ENCODE measurements at places on chromosomes 7 and 10. TPM values are rescaled to one million over a fixed set of nuclear protein-coding genes. Genes with fewer than 3 reads are reported as not detected.

WDFY4 gene
- not detected for total RNA-seq

GRCh38 chr10:35700487-35700882, 58.4 kb upstream of the FZD8 start:
- peak; percentile 73 for DNase-seq

DNA sequence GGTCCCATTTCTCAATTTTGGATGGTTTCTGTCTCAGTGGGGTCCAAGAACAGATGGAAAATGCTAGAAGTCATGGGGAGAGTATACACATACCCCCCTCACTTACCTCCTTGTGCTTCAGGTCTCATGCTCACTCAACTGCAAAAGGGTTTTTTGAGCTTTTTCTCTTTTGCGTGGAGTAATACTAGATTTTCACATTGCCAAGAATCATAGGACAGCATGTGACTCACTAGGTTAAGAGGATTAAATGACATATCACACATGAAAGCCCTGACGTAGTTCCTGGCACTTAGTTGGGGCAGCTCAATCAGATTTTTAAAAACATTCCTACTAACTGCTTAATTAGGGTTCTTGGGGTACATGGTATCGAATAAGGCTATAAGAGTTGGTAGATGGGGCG, 4.5 kb downstream of the PI4K2A start:
- DNase-seq: no peak

DNA sequence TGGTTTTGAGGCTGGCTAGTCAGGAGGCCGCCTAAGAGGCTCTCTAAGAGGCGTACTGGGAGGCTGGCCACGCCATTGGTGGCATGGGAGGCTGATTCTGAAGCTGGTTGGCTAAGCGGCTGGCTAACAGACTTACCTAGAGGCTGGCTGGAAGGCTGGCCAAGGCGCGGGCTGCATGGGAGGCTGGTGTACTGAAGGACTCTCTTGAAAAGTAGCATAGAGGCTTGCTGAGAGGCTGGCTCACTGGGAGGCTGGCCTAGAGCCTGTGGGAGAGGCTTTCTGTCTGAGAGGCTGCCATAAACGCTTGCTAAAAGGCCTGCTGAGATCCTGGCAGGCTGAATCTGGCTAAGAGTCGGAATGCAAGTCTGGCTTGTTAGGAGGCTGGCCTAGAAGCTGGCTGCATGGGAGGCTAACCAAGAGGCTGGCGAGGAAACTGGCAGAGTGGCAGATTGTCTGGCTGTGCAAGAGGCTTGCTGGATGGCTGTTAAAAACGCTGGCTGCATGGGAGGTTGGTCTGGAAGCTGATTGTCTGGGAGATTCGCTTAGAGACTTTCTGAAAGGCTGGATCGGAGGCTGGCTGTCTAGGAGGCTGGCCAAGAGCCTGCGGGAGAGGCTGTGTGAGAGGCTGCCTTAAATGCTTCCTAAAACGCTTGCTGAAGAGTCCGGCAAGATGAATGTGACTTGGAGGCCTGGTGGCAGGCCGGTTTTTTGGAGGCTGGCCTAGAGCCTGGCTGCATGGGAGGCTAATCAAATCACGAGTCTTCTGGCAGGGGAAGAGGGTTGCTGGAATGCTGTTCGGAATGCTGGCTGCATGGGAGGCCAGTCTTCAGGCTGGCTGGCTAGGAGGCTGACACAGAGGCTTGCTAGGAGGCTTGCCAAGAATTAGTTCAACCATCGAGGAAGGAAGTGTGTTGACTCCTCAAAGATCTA, 134.2 kb downstream of the OR13A1 start:
- no peak for DNase-seq

GRCh38 chr10:115214829-115215228, 121.7 kb downstream of the ATRNL1 start:
- no peak for DNase-seq

FGF8 gene
- 13.3 TPM for total RNA-seq

COL28A1 gene
- 0.49 TPM for total RNA-seq

- DNase-seq: peak; percentile 92
Observed at GRCh38 chr7:151631953-151632749, 112.5 kb upstream of the RHEB start.

GRCh38 chr7:5408777-5409176, 14.9 kb downstream of the TNRC18 start:
- no peak for DNase-seq

DGKI gene
- total RNA-seq: 0.04 TPM

GRCh38 chr10:61836888-61837754, 64.4 kb upstream of the ARID5B start:
- no peak for DNase-seq

DNA sequence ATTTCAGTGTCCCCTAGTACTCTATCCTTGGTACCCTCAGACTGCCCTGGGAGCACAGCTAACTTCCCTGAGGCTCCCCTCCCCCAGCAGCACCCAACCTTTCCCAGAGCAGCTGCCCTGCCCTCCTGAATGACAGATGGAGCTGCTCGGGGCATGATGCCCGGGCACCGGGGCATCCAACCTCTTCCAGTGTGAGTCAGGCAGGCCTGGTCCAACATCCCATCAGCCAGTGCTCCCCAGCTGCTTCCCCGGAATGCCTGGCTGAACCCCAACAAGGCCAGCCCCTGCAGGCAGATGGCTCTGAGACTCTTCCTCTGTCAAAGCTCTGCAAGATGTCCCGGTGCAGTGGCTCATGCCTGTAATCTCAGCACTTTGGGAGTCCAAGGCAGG, 11.9 kb upstream of the TSPAN15 start:
- DNase-seq: no peak

GRCh38 chr10:13161857-13162271, 506 bp downstream of the MCM10 start:
- no peak for DNase-seq

FOXK1 gene
- total RNA-seq: 36.9 TPM

DNA sequence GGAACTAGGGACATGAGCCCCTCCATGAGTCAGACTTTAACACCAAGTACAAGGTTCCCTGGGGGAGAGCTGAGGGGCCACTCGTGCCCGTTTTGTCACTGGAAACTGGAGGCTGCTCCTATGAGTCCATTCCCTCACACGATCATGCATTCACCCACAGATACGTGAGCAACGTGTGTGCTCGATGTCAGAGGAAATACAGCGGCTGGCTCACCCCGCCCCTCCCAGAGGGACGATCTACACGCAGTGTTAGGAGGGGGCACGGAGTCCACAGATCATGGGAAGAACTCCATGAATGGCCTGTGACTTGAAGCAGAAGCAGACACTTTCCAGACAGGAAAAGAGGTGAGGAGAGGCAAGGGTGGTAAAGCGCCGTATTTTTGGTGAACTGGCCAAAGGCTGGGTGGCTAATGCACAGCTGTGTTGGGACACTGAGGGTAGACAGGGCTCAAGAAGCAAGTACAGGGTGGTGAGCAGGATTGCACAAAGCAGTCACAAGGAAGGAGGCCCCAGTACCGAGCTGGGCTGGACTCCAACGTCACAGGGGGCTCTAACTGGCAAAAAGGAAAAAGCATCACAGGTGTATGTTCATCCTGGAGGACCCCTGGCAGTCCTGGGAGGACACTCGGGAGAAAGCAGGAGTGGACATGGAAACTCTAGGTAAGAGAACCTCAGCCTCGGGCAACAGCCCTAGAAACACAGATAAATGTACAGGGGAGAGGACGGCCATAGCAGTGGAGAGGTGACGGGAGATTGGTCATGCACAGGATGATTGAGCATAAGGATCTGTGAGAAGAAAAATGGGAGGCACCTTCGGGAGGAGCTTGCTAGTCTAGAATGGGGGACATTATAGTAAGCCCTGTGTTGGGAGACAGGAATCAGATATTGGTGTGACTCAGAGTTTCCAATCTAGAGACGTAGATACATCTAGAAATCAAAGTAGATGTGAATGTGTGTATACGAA, 41.2 kb downstream of the TNS3 start:
- DNase-seq: no peak

H2BK1 gene
- not detected for total RNA-seq

GRCh38 chr10:99981581-99982199, 28.1 kb downstream of the DNMBP start:
- no peak for DNase-seq

GRCh38 chr10:53619671-53620070, 847.1 kb upstream of the MBL2 start:
- DNase-seq: no peak

ASB10 gene
- total RNA-seq: not detected

KMT2E gene
- total RNA-seq: 55.6 TPM

DNA sequence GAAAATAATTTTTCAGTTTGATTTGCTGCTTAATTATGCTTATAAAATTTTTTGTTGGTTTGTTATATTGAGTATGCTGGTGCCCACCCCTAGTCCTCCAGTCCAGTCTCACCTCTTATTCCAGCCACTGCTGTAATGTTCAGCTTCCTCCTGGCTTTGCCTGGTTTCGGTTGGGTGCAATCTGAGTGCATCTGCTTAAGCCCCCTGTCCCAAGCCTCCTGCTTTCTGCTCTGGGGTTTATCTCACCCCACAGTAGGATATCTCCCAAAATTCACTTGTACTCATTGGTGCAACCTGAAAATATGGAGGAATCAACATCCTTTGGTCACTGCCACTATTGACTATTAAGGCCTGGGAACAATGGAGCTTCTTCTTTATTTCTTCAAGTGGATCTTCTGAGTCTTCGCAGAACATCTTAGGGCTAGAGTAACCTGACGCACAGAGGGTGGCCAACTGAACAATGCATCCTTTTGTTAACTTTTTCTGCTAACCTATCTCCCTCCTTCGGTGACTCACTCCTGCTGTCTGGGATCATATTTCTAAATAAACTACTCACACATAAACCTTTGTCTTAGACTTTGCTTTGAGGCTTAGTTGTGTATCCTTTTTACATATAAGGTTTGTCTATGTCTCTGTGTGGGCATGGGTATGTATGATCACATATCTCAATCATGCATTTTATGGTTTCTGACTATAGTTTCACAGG, 19.1 kb upstream of the SOSTDC1 start:
- peak; percentile 65 for DNase-seq

DNA sequence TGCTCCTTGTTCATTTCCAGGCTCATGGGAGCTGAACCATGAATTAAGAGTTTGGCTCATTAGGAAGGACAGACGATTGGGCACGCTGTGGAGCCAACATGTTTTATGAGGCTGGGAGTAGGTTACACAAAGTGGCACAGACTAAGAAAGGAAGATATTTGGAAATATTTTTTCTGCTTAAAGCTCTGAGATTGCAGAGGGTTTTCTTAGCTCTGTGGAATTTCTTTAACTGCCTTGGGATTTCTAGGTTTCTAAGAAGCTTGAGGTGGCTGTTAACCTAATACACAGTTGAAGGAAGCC, 344.6 kb downstream of the RNLS start:
- no peak for DNase-seq

- DNase-seq: peak; percentile 43
Observed at GRCh38 chr10:48541144-48541795, 63.6 kb downstream of the ARHGAP22 start.

FBXL13 gene
- total RNA-seq: 2.7 TPM

DNA sequence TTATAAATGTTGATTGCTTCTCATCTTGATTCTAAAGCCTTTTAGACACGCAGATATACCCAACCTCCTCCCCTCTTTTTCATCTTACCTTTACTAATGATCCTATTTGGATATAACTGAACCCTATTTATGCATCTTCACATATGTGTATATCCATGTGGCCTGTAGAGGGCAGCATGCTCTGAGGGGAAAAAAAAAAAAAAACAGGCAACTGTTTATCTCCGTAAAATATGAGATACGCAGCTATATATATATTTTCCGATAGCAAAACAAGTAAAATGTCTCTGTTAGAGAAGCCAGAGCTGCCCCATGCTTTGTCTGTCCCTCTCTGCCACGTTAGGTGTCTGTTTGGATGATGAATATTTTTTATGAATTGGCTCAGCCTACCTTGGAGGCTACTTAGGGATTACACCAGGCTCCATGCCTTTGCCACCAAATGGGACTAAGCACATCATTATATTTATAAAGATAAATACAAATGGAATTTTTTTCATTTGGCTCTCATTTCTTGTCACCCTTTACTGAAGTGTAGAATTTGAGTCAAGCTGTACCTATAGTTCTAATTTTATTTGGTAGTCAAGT, 174.8 kb upstream of the FZD1 start:
- no peak for DNase-seq

GRCh38 chr10:32600317-32600716, 154.4 kb downstream of the CCDC7 start:
- DNase-seq: no peak

DNA sequence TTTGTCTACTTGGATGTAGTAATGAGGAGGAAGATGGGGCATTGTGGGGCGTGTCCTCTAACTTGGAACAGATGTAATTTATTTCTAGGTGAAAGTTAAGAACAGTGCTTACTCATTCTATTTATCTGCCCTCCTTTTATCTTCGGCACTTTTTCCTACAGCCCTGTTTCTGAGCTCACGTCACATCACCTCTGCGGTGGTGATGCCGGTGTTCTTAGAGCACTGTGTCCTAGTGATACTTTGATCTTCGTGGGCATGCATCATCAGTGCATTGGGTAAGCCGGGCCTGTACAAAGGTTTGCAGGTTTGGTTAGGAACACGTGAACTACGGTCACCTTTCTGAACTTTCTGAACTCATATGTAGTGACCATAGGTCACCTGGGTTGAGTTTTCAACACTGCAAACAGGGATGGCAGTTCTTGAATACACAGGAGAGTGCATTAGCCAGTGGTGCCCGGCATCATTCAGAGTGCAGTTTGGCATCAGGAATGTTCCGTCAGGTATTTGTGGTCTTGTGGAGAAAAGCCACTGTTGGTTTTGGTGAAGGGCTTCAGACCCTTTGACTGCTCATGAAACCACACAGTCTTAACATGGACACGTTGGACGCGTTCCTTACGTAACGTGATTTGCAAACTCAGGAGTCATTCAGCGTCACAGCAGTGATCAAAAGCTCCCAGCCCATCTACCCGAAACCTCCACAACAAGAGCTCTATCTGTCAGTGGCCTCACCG, 5.6 kb downstream of the POR start:
- DNase-seq: no peak

DNA sequence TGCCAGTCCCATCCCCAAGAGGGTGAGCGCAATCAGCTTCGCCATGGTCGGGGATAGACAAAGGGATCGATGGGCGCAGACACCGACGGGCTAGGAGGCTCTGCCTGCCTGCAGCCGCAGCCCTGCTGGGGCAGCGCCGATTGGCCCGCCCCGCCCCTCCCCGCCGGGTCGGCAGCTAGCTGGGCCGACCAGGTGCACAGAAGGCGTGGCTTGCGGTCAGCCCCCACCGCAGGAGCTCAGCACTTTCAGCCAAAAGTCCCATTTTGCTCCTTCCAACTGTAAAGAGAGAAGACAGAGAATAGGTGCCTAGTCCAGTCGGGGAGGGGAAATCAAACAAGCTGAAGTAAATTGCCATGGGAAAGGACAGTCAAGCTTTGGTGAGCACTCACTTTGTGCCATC, at the start of gene PON1:
PON1 (minus strand) TSS at position 102 of the 400 bp plus-strand sequence; CDS start at position 45, 57 bp downstream.
- DNase-seq: peak; percentile 83

NAT16 gene
- total RNA-seq: not detected

GRCh38 chr7:157276731-157277562, 59.9 kb upstream of the DNAJB6 start:
- peak; percentile 51 for DNase-seq

ADCYAP1R1 gene
- total RNA-seq: 1.6 TPM

FKBP6 gene
- not detected for total RNA-seq

- DNase-seq: no peak
Observed at GRCh38 chr7:41745451-41745850, 42.6 kb upstream of the INHBA start.
